HT1080 (cell line): ENCODE measurements at places on chromosomes 3 and 15. TPM values are rescaled to one million over a fixed set of nuclear protein-coding genes. Genes with fewer than 3 reads are reported as not detected.
A peak's percentile ranks its signal among the peaks of the same experiment; 100 is the strongest.

DNA sequence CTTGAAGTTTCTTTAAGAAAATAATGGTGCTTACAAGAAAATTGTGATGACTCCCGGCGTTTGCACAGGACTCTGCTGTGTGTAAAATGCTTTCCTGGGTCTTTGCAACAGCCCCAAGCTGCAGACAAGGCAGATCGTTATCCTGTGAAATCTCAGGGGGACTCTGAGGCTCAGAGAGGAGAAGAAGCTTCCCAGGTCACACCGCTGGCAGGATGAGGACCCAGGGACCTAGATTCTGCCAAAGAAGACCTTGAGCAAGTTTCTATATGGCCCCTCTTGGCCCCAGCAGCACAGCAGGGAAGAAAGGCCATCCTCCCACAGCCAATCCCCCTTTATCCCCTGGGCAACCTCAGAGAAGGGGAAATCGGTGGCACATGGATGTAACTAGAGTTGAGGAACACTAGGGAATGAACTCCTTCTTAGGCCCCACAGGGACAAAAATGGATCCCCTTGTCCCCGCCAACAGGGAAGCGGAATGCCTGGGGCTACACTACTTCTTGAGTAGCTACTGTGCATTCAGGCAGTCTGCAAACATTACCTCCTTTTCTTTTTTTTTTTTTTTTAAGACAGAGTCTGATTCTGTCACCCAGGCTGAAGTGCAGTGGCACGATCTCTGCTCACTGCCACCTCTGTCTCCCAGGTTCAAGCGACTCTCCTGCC lies 72.8 kb downstream of the CPN2 start:
- no peak for DNase-seq

GRCh38 chr3:75978686-75979085 lies 193.3 kb upstream of the ZNF717 start:
- peak; percentile 3 for DNase-seq

GRCh38 chr3:167976516-167977361 lies 119.0 kb downstream of the GOLIM4 start:
- no peak for DNase-seq

DNA sequence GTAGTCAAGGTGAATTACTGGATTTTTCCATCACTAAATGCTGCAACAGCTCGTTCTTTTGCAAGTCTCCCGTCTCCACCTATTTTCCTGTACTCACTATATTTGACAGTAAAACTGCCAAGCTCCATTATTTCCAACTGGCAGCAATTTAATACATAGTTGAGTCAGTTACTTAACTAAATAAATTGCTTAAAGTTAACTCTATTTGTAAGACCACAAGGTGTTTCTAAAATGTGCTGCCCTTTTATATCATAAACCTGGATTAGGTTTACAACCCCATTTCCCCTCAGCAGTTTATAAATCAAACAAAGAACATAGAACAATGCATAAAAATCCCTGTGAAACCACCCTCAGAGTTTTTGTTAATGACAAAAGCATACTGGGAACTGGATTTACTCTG lies 211.4 kb upstream of the DPH6 start:
- DNase-seq: no peak

GRCh38 chr3:185657211-185657610 lies 71.1 kb downstream of the SENP2 start:
- no peak for DNase-seq

DNA sequence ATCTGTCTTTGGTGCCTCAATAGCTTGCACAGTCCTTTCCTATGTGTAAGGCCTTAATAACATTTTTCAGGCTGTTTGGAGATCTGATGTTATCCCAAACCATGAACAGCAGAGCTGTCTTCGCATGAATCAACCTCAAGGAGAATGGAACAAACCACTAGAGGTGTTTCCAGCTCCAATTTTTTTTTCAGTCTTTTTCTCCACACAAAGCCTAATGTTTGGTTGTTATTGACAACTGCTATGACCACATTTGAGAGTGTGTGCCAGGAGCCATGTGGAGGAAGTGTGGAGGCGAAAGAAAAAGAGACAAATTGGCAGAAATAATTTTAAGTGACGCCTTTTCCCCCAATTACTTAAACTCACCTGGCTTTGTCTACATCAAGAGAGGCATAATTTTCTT lies 38.7 kb downstream of the RTP4 start:
- peak; percentile 19 for DNase-seq

DNA sequence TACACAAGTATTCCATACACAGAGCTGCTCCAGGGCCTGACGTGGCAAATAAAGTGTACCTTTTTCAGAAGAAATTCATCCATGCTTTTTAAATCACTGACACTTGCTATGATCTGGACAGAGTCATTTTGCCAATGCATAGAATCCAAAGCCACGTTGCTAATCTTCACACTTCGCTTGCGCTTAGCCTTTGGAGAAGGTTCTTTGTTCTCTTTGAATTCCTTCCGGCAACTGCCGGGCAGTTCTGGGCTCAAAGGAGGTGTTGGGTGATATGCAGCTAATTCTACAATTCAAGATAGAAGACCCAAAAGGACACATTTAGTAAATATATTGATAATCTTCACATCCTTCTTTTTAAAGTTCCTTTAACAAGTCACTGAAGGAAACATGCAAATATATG lies 69.9 kb downstream of the NR2E3 start:
- no peak for DNase-seq

- DNase-seq: no peak
These were observed 188.5 kb downstream of the CADPS start for GRCh38 chr3:62686503-62687294.

DNA sequence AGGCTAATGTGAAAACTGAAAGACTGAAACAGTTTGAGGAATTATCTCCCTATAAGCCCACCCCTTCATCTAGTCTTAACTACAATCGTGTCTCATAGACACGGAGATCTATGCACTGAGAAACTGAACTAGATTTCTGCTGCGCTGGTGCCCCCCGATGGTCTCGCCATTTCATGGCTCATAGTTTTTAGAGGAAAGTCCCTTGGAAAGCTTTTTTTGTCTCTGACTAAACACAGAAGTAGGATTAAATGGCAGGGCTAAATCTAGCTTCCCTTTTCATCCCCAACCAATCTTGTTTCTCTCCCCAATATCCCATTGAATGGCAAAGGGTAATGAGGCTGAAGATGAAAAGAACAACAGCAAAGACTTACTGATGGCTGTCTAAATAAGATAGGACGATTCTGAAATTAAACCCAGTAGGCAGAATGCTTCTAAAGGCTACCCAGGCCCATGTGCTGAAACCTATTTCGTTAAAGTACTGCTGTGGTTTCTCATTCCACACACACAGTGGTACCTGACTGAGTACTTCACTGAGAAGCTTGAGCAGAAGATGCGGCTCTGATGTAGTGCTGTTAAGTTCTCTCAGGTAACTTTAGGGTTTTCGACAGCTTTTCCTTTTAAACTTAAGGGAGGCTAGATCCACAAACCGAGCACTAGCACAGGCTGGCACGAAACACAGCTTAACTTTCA lies 142.7 kb downstream of the GADL1 start:
- DNase-seq: peak; percentile 33

DNA sequence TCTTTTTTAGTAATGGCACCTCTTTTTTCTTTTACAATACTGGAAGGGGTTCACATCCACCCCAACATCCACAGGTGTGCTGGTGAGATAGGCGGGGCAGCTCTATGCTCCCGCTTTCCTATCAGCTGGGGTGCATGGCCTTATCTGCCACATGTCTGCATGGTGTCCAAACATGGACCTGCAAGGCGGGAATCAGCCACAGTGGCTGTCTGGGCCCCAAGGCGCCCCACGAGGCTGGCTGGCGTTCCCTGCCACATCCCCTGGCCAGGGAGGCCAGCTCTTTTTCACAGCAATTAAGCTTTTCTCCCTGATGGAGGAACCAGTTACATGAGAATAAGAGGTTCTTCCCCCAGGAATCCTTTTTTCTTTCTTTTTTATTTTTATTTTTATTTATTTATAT lies 30.9 kb upstream of the GOLGA6L2 start:
- DNase-seq: no peak

DNA sequence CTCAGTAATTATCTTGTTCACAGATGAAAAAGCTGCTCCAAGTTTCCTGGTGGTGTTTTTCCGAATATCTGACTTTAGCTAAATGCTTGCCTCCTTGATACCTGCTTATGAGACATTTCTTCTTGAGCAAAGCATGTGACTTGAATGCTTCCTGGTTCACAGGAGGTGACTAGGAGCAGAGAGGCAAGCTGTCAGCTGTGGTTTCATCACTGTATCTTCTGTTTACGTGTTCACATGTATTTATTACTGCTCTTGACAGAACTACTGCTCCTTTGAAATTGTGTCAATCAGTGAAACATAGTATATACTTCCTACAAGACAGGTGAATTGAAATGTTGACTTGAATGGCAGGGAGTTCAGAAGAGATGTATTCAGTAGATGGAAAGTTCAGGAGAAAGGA lies 8.9 kb upstream of the SPPL2A start:
- DNase-seq: no peak

DNA sequence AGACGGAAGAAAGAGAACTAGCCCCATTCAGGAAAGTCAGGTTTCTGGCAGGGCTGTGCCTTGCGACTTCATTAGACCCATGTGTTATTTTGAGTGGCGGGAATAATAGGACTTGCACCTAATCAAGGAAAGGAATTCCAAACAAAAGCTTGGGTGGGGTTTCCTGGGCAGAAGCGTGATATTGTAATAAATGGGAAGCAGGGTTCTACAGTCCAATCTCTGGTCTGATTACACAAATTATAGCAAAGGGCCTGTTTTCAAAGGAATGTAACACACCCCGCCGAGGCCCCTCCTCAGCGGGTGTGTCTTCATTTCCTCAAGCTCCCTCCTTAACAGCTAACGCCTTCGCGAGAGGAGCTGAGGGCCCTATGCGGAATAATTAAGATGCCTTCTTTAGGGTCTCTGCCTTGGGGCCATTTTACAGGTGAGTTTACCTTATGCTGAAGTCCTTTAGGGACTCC lies 396.0 kb upstream of the C2CD4B start:
- no peak for DNase-seq

DNA sequence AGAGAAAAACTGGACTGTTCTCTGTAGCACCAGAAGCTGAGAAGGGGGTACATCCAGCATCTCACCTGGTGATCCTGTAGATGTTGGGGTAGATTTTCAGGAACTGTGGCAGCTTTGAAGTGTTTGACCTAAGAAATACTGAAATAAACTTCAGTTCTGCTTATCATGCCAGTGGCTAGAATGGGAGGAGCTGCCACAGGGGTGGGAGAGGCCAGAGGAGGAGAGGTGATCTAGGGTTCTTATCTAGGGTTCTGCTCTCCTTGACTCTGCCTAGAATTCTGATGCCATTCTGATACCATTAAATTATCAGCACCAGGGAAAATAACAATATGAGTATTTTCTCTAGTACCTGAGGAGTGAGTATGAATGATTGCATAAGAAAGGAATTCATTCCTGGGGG lies 10.2 kb upstream of the CPOX start:
- no peak for DNase-seq

- no peak for DNase-seq
These were observed 51.6 kb downstream of the SUCLG2 start for GRCh38 chr3:67602816-67603215.

DNA sequence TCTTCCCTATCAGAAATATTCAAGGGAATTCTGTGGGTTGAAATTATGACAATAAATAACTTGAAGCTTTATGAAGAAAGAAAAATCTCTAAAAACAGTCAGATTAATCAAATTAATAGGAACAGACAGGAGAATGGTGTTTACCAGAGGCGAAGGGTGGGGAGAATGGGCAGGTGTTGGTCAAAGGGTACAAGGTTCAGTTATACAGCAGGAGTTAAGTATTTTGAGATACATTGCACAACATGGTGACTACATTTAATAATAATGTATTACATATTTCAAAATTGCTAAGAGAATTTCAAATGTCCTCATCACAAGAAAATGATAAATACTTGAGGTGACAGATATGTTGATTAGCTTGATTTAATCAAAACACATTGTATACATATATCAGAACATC lies 18.6 kb downstream of the SPCS1 start:
- DNase-seq: no peak

GRCh38 chr3:48592519-48593087 lies 2.5 kb downstream of the COL7A1 start:
- DNase-seq: no peak

DNA sequence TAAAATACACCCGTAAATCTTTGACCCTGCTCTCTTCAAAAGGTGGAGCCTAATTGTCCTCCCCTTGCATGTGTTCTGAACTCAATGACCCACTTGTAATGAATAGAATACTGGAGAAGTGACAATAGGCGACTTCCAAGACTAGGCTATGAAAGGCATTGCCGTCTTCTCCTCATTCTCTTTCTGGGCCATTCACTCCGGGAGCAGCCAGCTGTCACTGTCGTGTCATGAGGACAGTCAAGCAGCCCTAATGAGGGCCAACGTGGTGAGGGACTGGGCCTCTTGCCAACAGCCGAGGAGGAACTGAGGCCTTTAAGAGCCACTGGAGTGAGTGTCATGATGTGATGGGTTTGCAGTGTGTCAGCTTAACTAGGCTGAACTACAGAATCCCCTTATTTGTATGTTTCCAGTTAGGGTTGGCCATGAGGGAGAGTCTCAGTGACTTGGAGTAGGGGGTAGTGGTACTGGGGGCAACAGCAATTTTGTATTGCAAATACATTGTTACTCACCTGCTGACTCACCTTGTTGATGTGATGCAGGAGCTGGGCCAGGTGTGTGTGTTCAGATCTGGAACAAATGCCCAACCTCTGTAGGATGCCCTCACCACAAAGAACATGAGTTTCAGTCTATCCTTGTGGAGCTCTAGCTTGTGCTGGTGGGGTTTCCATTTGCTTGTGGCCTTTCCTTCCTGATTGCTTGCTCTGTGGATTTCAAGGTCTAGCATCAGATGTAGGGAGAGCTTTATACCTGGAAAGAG lies 188.5 kb upstream of the PROK2 start:
- DNase-seq: no peak

- peak; percentile 89 for DNase-seq
These were observed 35.6 kb upstream of the GYG1 start for GRCh38 chr3:148955544-148956346.

- no peak for DNase-seq
These were observed 4.6 kb downstream of the TMEM108 start for GRCh38 chr3:133042778-133043177.

- no peak for DNase-seq
These were observed 86.4 kb downstream of the PCCB start for GRCh38 chr3:136336329-136337100.

IL17RC gene
- total RNA-seq: 11.9 and 12.0 TPM in 2 replicates

CHDH gene
- not detected in 2 replicates for total RNA-seq

CHST13 gene
- total RNA-seq: not detected in 2 replicates

B3GNT5 gene
- total RNA-seq: 21.6 and 22.5 TPM in 2 replicates

CLN6 gene
- total RNA-seq: 36.2 and 62.8 TPM in 2 replicates

ASB14 gene
- 0.20 TPM in 1 of 2 replicates, not detected in the other for total RNA-seq

KLHL24 gene
- 12.2 and 16.7 TPM in 2 replicates for total RNA-seq
